ENCODE measurements at places on chromosomes 6 and 20. TPM values are rescaled to one million over a fixed set of nuclear protein-coding genes. Genes with fewer than 3 reads are reported as not detected.

DNA sequence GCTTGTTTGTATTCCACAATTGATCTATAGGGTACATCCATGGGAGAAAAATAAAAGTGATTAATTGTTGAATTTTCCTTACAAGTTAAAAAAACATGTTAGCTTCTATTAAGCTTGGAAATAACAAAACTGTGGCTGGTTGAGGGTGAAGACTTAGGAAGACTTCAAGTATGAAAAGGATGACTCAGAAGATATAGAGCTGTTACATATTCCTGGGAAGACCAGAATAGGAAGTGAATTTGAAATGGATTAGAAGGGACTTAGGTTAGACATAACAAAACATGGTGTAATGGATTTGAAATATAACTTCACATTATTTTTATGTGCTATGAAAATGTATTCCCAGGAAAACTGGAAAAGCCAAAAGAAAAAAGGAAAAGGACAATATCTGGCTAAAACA is 732.2 kb downstream of the HDGFL1 start:
- no peak for DNase-seq

DNA sequence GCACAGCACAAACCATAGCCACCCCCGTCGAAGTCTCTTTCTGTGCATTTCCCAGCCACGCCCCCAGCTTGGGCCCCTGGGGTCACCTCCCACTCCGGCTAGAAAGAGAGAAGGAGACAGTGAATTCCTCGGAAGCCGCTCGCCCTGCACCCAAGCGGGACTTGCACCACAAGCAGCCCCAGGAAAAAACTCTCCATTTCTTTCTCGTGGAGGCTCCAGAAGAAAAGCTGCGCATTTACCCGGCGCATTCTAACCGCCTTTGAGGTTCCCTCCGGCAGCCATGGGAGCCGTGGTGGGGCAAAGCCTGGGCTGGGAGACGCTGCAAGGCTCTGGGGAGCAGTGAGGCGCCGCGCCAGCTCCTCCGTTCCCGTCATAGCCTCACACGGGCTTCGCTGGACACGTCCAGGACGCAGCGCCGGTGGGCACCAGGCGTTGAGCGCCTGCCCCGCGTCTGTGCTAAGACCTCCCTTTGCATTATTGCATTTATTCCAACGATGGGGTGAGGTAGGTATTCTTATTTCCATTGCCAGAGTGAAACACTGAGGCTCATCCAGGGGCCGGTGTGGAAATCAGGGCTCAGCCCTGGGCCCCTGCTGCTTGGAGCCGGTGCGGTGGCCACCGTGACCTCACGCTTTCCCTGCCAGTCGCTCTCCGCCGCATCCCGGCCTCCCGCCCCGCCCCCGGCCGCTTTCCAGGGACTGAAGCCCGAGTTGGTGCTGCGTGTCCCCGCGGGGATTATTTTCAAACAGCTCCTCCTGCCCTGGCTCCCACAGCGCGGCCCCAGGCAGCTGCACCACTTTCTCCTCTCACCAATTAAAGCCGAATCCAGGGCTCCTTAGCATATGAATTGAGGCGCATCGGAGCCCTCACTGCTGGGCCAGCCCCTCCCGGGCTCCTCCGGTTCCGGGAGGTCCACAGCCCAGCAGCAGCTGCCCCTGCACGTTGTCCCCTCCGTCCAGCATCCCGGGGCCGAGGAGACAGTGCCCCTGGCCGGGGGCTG is 148.3 kb upstream of the AFDN start:
- no peak for DNase-seq

DNA sequence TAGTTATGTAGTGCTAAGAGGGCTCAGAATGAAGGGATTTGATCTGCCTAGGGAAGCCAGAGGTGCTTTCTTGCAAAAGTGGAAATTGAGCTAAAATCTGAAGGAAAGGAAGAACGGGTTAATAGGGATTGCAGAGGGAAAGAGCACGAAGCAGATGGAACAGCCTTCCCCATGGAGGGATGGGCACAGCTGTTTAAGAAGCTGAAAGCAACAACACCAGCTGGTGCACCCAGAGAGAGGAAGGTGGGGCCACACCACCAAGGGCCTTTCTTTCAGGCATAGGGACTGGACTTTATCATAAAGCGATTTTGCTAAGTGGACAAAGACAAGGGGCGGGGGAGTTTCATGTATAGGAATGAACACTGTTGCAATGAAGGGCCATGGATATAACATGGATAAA is 65.8 kb upstream of the SNRPB2 start:
- DNase-seq = no peak

DNA sequence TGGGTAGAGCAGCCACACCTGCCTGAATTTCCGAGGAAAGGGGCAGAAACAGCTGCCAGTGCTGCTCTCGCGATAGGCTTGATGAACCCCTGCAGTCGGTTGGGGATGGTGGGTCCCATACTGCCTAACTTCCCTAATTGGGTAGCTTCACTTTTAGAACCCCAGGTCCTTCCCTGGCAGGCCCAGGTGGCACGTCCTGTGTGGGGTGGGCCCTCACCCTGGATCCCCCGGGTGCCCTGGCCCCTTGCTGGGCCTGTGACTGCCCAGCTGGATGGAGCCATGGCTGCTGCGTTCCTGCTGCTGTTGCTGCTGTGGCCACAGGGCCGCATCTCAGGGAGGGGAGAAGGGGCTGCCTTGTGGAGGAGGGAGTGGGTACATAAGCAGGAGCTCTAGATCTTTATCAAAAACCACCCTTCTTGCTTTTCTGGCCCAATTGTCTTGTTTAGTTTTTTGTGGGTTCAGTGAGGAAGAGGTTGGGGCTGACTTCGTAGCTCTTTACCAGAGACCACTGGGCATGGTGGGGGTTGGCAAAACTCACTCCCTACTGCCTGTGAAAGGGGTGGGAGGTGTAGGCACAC is 19.2 kb downstream of the TREML4 start:
- no peak for DNase-seq

GRCh38 chr20:50126662-50127061 is 13.7 kb upstream of the UBE2V1 start:
- DNase-seq = no peak

- DNase-seq = no peak
Measured at GRCh38 chr6:20673458-20673857, 139.2 kb downstream of the CDKAL1 start.

DNA sequence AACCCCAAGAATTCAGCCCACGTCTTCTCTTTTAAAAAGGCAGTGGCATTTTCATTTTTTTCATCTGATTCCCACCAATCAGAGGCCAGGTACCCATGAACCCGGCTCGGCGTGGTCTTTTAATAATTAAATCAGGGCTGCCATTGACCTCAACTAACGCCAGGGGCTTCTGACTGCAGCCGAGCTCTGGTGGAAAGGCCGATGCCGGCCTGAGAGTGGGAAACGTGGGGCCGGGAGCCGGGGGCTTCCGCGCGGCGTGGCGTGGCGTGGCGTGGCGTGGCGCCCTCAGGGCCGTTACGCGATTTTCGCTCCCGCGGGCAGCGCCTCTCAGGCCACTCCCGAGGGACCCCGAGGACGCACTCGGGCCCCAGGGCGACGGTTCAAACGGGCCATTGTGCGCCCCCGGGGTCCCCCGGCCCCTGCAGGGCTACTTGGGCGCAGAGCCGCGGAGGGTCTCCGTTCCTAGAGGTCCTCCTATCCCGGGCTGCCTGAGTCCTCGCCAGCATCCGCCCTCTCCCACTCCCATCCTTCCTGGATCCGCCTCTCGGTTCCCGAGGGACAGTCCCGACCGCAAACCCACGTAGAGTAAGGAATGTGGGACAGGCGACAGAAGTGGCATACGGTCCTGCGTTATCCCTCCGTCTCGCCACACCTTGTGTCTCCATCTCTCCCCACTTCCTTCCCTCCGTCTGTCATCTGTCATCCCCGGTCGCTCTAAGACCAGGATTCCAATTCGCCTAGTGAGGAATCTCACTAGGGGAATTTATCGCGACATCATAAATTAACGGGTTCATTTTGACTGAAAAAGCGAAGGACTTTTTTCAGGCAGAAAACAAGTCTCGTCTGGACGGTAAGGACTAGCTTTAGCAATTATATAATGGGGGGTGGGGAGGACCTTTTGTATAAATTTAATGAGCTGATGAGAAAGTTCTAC is 876 bp upstream of the TBPL1 start:
- peak; percentile 24 for DNase-seq

GRCh38 chr20:24863356-24863755 is 85.7 kb upstream of the CST7 start:
- DNase-seq = no peak

DNA sequence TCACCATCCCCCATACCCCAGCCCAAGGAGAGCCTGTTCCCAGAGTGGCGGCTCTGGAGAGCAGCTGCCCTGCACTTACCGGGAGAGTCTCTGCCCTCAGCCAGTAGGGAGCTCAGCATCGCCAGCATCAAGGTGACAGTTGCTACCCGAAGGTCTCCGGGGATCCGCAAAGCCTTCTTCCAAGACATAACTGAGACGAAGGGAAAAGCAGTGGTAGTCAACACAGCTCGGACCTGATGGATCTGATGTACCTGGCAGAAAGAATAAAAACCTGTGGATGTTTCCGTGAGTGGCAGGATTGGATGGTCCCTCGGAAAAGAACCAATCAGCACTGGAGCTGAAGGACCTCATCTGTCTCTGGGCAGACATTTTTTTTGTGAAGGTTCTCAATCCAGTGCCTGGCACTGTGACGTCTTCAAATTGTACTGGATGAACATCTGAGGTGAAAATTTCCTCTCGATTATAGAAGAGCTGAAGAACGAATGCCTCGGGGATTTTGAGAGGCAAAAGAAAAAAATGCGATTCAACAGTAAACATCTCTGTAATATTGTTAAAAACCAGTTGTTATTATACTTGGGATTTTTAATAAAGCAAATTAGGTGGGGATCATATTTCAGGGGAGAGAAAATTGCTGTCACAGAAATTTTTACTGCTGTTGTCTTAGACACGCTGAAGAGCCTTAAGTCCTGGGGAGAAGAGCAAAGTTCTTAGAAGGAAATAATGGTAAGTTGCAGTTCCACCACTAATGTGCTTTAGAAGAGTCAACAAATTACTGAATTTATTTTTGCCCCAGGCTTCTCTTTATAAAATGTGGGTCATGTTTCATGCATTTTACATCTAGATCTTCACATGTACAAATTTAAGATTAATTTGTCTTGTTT is at the start of gene HLA-DQB1:
Gene HLA-DQB1, minus strand, starts transcription at position 238 of the 881 bp plus-strand sequence. Its CDS starts 50 bp downstream, at position 188.
- no peak for DNase-seq

DNA sequence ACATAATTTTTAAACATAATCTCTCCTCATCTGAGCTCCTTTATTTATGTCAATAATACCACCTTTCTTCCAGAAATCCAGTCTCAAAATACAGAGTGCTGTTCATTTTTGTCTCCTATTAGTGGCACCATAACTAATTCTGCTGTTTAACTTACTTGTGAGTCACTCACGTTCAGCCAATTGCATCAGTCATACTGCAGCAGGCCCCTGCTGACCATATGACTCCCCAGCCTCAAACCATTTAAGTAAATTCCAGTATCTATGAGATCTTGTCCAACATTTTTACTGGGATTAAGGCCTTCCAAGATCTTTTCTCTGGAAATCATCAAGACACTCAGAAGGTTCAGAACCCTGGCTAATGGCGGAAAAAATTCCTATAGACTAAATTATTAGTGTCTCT is 982.2 kb upstream of the MAP3K7 start:
- no peak for DNase-seq

DNA sequence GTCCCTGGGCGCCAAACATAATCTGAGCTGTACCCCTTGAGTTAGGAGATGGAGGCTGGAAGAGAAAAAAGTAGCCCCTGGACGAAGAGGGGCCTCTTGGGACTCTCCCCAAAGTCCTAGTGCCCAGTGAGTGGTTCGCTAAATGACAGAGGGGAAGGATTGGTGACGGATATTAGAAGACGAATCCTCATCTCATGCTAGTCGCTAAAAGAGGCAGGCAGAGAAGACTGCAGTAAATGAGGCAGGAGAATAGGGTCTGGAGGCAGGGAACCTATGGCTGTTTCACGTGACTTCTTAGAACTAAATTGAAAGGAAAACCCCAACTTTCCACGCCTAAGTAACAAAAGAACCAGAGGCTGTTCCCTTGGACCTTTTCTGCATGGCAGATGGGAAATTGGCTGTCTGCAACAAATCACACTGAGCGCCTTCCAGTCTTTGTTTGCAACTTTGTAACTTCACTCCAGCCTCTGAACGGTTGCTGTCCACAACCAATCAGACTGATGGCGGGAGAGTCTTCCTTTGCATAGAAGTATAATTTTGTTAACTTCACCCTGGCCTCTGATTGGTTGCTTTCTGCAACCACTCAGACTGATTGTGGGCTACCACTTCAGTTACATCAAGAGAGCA is 731 bp upstream of the RBL1 start:
- DNase-seq = no peak

DNA sequence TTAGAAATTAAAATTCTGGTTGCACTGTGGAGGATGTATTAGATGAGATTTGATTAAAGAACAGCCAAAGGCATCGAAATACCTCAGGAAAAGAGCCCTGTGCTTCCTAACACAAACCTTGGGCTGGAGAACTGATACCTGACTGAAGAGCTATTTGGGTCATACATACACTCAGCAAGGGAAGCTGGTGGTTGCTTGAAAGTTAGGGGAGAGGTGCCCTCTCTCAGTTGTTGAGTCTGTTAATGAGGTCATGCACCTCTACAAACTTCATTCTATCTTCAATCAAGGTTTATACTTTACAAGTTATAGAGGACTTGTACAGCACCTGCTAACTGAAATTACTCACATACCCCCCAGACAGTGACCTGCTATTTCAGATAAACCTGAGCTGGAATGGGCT is 25.5 kb downstream of the FAM184A start:
- no peak for DNase-seq

- DNase-seq = no peak
Measured at GRCh38 chr6:149867876-149868640, 3.9 kb upstream of the LRP11 start.

GRCh38 chr6:133787859-133788505 is 100.9 kb upstream of the TCF21 start:
- DNase-seq = no peak

DNA sequence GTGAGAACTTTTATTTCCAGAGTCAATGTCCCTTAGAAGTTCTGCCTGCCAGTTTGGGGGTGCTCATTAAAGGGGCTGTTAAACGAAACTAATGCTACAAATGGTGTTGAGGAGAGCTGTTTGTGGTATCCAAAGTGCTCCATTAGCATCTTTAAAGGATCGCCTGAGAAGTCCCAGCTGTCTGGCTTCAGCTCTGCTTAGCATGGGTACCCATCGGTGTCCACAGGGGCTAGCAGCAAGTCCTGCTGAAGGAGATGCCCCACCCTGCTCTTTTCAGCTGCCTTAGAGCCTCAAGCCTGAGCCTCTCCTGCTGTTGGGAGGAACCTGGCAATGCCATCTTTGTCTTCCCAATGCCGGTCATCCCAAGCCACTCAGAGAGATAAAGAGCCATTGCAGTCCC is 111.1 kb downstream of the FOXO3 start:
- DNase-seq = no peak

DNA sequence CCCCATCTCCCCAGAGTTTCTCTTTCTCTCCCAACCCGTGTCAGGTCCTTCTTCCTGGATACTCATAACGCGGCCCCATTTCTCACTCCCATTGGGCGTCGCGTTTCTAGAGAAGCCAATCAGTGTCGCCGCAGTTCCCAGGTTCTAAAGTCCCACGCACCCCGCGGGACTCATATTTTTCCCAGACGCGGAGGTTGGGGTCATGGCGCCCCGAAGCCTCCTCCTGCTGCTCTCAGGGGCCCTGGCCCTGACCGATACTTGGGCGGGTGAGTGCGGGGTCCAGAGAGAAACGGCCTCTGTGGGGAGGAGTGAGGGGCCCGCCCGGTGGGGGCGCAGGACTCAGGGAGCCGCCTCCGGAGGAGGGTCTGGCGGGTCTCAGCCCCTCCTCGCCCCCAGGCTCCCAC is at the start of gene HLA-F:
Gene HLA-F, plus strand, starts transcription at position 173 of the 404 bp plus-strand sequence. Its CDS starts 30 bp downstream, at position 203.
- peak; percentile 39 for DNase-seq

ZNFX1 gene
- 45.3 TPM for total RNA-seq

RAET1E gene
- 0.07 TPM for total RNA-seq

TPD52L1 gene
- 3.7 TPM for total RNA-seq

PTGIS gene
- 1.8 TPM for total RNA-seq

DDX43 gene
- 0.14 TPM for total RNA-seq

POU5F1 gene
- total RNA-seq = 0.56 TPM

AVP gene
- not detected for total RNA-seq
